Fibroblast of skin of scalp (primary cell): ENCODE measurements at places on chromosomes 6 and 20.
A peak's percentile ranks its signal among the peaks of the same experiment; 100 is the strongest.

DNA sequence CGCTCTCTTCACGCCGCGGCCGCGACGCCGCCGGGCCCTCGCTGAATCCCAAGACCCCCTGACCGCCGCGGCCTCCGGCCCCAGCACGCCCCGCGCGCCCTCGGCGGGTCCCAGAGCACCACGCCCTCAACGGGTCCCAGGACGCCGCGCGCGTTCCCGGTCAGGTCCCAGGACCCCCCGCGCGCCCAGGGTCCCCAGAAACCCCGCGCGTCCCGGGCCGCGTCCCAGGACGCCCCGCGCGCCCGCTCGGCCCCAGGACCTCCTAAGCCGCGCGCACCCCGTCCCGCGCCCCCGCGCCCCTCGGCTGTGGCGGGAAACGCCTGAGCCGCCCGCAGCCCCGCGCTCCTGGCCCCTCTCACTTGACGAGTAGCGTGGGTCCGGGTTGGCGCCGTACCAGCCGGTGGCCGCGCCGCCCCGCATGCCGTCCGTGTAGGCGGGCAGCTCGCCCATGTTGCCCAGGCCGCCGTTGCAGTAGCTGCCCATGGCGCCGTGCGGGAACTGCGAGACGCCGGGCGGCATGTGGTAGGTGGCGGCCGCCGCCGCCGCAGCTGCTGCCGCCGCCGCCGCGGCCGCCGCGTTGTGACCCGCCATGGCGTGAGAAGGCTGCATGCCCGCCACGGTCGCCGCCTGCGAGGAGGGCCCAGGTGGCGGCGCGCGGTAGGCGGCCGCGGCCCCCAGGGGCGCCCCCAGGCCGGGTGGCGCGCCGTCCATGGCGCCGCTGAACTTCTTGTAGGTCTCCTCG, 556 bp downstream of the NKX2-4 start:
- DNase-seq = no peak

- no peak for DNase-seq
Measured at GRCh38 chr6:30735668-30736314, 6.7 kb downstream of the FLOT1 start.

DNA sequence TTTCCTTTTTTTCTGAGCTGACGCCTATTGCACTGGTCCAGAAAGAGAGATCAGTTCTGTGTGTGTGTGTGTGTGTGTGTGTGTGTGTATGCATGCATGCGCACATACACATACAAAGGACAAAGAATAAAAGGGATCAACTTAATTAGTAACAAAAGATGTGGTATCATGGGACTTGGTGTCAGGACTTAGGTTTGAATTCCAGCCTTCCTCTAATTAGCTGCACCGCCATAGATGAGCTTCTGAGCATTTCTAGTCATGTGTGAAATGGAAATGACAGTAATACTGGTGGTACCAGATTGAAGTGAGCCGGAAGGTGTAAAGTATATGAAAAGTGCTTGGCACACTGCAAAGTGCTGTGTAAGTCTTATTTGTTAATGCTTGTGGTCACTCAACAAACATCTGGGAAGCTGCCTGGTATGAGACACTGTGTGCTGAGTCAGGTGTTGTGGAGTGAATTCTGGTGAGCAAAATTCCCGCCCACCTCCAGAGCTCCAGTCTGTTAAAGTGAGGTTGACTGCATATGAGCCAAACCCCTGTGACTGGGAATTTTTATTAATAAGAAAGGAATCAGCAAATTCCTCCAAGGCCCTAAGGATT, 12.4 kb downstream of the DAAM2 start:
- peak; percentile 76 for DNase-seq

- DNase-seq = no peak
Measured at GRCh38 chr6:93940381-93940780, 521.0 kb upstream of the EPHA7 start.

DNA sequence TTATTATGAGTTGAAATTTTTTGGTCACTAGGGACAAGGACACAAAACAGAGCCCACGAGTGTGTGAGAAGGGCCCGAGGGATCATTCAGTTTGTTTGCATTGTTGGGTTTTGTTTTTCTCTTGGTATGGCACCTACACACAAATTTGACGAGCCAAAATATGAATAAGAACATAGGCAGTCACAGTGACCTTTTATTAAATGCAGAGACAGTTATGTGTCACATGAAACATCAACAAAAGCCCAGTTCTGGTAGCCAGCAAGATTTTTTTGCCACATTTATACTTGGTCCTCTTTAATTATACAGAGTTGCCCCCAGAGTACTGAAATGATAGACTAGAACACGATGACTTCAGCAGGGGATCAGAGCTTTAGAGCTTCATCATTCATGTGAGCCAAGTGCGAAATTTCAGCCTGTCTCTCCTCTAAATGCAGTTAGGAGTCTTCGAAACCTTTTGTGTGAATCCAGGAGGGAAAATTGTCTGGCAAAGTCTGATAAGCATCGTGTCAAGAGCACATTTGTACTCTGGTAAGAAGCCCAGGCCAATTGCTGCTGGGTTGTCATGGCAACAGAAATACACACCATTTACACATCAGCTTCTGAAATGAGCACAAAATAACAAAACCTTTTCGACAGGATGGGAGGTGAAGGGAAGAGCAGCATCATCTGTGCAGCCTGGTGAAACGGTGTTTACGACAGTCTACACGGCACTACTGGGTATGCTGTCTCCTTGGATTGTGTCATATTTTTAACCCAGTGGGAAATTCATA, 79.2 kb upstream of the RIPOR2 start:
- peak; percentile 53 for DNase-seq

DNA sequence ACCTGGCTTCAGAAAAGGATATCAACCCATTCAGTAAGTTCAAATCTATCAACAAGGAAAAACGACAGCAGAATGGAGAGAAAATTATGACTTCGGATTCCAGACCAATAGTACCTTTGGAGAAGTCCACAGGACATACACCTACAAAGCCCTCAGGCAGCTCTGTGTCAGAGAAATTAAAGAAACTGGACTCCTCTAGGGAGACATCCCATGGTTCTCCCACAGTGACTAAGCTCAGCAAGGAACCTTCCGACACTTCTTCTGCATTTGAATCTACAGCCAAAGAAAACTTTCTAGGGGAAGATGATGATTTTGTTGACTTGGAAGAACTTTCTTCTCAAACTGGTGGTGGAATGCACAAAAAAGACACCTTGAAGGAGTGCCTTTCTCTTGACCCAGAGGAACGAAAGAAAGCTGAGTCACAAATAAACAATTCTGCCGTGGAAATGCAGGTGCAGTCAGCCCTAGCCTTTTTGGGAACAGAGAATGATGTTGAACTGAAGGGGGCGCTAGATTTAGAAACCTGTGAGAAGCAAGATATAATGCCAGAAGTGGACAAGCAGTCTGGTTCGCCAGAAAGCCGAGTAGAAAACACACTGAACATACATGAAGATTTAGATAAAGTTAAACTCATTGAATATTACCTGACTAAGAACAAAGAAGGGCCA, 67.4 kb upstream of the HINT3 start:
- DNase-seq = peak; percentile 8

DNA sequence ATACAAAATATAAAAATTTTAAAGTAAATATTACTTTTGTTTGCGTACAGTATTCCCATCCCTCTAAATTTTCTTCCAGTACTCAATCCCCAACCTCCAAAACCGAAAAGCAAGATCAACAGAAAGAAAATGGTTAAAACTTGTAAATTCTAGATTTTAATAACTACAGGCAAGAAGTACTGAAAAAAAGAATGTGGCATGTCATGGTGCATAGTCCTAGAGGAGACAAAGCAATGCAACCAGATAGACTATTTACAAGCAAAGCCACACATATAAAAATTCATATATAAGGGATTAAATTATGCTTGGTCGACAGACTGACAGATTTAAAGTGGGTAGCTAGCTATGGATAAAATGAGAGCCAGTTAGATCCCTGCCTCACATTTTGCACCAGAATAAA, 56.5 kb upstream of the HFE start:
- no peak for DNase-seq

- DNase-seq = no peak
Measured at GRCh38 chr6:106134906-106135634, 48.9 kb downstream of the PRDM1 start.

GRCh38 chr20:36607586-36608387, 2.2 kb downstream of the RAB5IF start:
- no peak for DNase-seq

DNA sequence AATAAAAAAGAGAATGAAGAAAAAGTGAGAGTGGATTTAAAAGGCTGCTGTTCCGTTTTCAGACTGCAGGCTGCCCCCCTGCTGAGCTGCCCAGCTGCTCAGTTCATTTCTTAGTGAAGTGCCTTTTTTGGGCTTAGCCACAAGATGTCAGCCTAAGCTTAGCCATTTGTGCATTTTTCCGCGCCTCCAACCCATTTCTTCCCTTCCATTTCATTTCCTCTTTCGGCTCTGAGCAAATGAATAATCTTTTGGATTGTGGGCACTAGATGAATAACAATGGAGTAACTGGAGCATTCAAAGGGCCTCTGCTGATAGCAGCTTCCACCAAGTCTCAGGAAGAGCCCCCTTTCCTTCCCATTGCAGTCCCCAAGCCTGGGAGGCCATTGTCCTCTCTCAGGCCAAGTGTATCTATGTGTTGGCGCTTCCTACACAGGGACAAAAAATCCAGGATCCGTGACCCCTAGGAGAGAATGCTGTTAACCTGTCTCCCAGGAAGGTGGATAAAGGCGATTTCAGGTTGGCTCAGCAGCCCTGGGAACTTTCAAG, 83.5 kb upstream of the SPTLC3 start:
- DNase-seq = peak; percentile 86

DNA sequence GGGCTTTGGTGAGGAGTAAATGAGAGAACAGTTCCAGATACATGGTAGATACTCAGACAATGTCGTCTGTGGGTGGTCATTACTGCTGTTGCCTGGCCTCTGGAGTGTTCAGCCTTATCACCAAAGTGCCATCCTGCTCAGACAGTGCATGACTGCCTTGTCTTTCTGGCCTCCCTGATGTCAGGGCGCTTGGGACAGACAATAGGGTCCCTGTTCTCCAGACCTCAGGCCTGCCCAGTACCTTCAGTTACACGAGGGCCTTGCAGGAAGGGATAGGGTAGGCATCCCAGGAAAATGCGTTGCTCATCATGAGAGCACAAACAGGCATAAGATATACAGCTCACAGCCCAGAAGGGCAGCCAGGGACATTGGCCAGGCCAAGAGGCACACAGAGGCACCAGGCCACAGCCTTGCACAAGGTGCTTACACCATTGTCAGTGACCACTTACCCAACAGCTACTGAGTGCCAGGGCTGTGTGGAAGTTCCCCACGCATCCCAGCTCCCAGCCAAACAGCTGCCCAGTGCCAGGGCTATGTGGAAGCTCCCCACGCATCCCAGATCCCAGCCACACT, 27.4 kb downstream of the BPIFB1 start:
- no peak for DNase-seq
